Natural killer cell (primary cell): ENCODE measurements at places on chromosomes 5 and 9. TPM values are rescaled to one million over a fixed set of nuclear protein-coding genes. Genes with fewer than 3 reads are reported as not detected.

GRCh38 chr5:171010816-171011215 lies 149.0 kb downstream of the RANBP17 start:
- DNase-seq: no peak

GRCh38 chr5:121899346-121899745 lies 47.7 kb downstream of the FTMT start:
- no peak for DNase-seq

DNA sequence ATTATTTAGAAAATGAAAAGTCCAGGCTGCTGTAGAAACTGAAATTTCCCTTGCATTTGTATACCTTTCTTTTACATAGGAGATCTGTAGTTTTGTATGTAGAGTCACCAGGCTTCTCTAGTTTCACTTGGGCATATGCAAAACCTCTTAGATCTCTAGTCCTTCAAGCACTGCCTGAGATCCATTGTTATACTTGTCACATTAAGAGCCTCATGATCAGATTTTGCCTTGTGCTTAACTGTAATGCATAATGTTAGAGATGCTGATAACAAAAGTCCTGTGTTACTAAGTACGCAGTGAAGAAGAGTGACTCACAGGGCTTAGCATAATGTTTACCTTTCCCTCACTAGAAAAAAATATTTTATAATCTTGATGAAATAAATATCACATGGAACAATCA lies 250.2 kb downstream of the CYLC2 start:
- DNase-seq: no peak

FBXO4 gene
- total RNA-seq: 13.4 TPM
